ENCODE measurements at places on chromosomes 16 and 17.
A peak's percentile ranks its signal among the peaks of the same experiment; 100 is the strongest.

DNA sequence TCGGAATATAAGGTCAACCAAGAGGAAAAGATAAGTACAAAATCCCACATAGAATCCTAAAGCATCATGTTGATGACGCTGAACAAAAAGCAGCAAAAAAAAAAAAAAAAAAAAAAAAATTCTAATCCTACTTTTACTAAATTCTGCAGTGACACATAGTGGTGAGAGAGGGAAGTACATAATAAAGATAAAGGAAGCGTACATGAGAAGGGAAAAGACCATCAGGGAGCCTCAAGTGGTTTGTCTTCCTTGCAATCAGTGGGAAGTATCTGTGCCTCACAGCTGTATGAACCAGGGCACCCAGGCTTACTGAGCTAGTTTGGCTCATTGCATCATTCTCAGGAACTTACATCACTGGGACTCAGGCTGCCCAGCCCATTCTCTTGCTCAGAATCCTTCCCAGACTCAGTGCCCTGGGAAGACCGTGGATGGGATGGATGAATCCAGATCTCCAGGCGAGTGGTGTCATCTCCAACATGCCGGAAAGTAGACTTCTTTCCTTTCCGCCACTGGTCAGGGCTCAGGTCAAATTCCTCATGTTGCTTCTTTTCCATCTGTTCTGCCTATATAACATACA, 21.2 kb downstream of the SMG6 start:
- peak; percentile 74 for DNase-seq

DNA sequence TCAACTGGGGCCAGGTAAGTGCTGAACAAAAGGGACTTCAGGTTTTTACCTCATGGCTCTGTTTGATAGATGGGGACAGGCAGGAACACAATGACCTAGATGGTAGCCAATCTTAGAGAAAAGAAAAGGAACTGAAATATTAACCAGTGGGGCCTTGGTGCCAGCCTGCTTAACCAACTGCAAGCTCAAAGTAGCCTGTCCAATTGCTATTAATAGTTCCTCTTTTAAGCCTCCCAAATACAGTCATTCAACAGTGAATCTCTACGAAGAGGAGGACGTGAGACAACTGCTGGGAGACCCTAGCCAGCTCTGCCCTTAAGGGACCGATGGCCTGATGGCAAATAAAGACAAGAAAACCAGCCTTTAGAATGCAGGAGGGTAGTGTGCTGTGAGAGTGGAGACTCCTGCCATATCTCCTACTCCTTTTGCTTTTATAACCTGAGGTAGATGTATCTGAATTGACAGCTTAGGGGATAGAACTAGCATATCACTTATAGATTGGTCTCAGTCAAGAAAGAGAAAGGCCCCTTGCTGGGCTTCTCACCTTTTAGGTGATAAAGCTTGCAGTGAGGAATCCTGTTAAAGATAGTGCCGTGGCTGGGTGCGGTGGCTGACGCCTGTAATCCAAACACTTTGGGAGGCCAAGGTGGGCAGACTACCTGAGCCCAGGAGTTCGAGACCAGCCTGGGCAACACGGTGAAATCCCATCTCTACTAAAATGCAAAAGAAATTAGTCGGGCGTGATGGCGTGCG, 28.3 kb downstream of the ARSG start:
- no peak for DNase-seq

DNA sequence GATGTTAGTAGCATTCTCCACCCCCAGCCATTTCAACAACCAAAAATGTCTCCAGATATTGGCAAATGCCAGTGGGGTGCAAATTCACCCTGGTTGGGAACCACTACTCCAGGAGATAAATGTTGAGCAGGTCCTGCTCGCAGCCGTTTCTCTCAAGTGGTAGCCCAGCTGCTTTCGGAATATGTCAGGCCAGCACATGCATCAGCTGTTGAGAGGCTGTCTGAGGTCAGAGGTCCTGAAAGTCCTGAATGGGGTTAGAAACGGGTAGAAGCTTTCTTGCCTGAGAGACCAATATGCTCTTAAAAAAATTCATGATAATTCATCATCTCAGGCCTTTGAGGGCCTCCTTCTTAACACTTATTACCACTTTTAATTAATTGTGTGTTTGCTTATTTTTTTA, 31.0 kb downstream of the TEKT5 start:
- no peak for DNase-seq

DNA sequence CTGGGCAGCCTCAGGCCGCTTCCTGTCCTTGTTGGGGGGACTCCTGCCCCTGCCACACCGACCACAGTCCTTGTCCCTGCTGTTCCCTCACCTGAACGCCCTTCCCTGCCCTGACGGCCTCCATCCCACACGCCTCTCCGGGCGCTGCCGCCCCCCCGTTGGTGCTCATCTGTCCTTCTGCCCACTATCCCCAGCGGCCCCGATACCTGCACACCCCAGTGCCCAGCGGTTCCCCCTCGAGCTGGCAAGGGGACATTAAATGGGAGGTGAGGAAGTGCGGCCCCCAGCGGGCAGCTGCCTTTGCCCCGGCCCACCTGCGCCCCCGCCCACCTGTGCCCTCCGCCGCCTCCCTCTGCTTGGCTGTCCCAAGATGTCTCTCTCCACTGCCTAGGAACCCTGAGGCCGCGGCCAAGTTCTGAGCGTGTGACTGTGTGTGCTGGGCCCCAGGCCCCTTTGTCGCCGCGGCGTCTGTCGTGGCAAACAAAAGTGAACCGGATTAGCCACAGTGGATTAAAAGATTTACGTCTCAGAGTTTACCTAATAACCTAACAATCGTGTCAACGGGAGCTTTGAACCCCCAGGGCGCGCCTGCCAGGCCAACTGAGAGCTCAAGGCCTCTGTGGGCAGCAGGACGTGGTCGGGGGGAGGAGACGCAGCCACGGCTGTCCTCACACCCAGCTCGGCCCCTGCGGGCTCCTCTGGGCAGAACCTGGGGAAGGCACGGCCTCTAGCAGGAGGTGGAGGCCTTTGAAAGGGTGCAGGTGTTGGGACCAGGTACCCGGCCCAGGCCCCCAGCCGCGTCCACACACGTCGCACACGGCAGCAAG, 7.6 kb upstream of the AXIN1 start:
- no peak for DNase-seq

- peak; percentile 92 for DNase-seq
Measured at GRCh38 chr16:48498769-48499631, 111.0 kb downstream of the N4BP1 start.

- DNase-seq, result no peak
Measured at GRCh38 chr16:1715220-1715619, 9.2 kb downstream of the MAPK8IP3 start.

- DNase-seq, result peak; percentile 76
Measured at GRCh38 chr16:69223882-69224281, 36.9 kb downstream of the SNTB2 start.

DNA sequence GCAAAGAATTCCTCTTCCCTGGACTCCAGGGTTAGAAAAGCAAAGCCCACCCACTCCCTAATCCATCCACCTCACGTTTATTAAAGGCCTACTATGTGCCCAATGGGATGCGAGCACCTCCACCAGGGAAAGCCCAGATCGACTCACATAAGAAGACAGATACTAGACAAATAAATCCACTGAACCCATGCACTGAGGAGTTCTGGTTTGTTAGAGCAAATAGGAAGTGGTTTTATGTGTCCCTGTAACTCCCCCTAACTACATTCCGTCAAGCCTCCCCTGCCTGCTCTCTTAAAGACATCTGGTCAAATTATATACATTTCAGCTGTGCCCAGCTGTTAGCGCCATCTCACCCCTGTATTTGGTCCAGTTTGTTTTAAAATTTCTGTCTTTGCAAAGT, 218.5 kb upstream of the RPL38 start:
- no peak for DNase-seq

- DNase-seq, result no peak
Measured at GRCh38 chr17:77740481-77740880, 218.0 kb upstream of the TNRC6C start.

DNA sequence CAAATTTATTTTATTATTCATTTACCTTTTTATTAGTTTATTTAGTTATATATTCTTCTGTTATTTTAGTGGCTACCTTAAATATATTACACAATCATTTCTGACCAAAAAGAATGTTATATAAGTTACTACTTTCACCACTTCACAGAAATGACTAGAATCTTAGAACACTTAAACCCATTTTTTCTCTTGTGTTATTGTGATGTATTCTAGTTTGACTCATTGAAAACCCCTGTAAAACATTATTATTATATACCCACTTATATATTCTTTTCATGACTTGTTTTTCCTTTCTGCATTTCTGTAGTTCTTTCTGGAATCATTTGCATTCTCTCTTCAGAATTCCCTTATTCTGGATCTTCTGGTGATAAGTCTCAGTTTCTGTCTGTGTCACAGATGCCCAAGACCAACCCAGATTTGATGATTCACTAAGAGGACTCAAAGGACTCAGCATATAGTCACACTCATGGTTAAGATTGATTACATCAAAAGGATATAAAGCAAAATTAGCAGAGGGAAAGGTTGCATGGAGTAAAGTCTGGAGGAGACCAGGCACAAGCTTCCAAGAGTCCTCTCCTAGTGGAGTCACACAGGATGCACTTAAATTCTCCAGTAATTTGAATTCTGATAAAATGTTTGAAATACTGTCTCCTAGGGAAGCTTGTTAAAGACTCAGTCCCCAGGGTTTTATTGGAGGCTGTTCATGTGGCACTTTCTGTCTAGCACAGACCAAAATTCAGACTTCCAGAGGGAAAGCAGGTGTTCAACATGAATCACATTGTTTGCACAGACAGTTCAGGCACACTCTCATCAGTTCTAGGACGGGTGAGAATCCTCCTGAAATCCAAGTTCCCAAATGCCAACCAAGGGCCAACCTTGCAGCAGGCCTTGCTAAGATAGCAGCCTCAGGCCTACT, 7.7 kb downstream of the GINS3 start:
- DNase-seq, result no peak

GRCh38 chr16:13061691-13062090, 160.3 kb downstream of the SHISA9 start:
- no peak for DNase-seq

DNA sequence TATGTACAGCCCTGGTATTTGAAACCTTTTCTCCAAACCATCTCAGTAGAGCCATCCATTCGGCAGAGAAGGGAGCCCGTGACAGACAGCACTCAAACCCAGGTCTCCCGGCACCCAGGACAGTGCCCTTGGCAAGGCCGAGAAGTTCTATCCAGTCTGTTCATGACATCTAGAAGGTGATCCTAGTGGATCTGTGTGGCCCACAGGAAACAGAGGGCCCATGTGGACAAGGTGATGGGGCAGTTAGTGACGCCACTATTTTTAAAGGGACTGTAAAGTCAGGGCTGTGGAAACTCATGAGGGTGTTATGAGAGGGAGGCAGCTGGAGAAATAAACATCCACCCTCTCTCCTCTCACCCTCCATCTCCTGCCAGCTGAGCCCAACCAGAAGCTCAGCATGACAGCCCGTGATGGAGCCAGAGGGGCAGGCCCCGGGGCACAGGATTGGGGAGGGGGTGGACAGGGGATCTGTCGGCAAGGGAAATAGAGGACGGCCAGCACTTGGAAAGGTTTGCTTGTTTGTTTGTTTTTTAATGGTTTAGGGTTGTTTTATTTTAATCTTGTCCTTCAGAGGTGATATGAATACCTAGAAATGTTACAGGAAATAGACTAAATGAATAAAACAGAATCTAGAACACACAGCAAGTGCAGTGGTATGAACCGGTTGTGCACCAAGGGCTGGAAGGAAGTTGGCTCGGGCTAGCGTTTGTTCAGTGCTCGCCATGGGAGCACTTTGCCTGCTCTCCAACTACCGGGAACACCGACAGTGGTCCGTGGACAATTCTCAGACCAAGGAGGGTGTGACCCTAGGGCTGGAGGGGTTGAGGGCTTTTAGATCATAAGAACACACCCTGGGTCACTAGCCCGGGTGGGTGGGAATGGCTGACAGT, 17.1 kb downstream of the MYLK3 start:
- DNase-seq, result no peak

GRCh38 chr16:27448532-27449433, 46.8 kb downstream of the IL21R start:
- no peak for DNase-seq

DNA sequence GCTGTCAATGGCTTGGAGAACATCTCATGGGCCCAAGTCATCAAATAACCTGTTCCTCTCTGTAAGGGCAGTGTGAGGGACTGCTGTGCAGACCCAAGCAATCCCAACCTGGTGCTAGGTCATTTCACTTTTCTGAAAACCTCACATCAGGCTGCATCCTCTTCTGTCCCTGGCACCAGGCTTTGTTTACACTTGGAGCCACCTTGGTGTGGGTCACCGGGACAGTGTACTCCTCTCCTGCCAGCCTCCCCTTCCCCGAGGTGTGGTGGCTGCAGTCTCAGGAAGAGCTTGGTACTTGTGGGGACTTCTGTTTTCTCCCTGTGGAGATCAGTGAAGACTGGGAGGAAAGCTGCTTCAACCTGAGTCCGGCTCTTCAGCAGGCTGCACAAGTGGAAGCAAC, 12.4 kb downstream of the SLC7A6OS start:
- no peak for DNase-seq

DNA sequence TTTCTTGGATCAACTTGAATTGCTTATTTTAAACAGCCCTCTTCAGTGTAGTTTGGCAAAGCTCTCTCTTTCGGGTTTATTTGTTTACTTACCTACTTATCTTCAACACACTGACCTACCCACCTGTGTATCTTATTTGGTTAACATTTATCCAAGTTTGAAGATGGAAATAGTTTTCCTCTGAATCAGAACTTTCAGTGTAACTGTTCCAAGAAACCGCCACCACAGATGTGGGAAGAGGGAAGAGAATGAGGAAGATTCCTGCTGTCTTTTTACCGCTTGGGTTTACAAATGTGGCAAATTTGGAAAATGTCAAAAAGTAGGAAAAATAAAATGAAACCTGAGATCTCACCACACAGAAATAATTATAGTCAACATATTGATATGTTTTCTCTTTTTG, 115.8 kb downstream of the MSI2 start:
- peak; percentile 59 for DNase-seq

- DNase-seq, result peak; percentile 84
Measured at GRCh38 chr17:76527430-76528111, 9.9 kb downstream of the CYGB start.

DNA sequence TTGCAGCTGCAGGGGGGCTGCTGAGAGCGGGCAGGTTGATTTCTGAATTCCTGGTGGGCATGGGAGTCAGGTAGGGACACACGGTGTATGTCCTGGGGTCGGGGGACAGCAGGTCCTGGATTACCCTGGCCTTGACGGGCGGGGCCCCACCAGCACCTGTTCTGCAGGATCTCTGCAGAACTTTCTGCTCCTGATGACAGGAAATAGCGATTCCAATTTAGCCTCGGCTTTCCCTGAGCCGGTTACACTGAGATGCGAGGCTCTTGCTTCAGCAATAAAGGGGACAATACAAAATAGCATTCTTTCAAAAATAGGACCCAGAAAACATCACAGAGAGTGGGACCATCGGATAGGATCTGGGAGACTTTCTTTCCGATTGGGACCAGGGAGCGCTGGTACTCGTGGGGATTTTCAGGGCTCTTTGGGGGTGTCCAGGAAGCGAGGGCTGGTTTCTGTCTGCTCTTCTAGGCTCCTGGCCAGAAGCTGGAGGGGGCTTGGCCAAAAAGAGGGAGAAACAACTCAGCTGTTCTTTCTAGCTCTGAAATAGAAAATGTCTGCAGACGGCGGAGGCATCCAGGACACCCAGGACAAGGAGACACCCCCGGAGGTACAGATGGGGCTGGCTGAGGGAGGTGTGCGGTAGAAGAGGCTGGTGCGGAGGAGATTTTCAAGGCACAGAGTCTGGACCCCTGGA, 642 bp downstream of the ZNF205 start:
- DNase-seq, result no peak
